AG08396 (cell line): ENCODE measurements at places on chromosomes 3 and 15.
A peak's percentile ranks its signal among the peaks of the same experiment; 100 is the strongest.

- DNase-seq = no peak
These were observed 21.9 kb upstream of the LIPC start for GRCh38 chr15:58409861-58410260.

- DNase-seq = no peak
These were observed 49.6 kb upstream of the AADACL2 start for GRCh38 chr3:151684094-151684493.

- DNase-seq = no peak
These were observed 380.7 kb downstream of the NLGN1 start for GRCh38 chr3:173778251-173778650.

GRCh38 chr3:42118762-42119361, 27.7 kb downstream of the TRAK1 start:
- DNase-seq = no peak

GRCh38 chr3:15161133-15161532, 44.9 kb upstream of the CAPN7 start:
- peak; percentile 14 for DNase-seq

GRCh38 chr3:194996746-194997145, 274.2 kb downstream of the XXYLT1 start:
- no peak for DNase-seq

GRCh38 chr3:115785782-115786181, 162.5 kb downstream of the GAP43 start:
- DNase-seq = no peak

DNA sequence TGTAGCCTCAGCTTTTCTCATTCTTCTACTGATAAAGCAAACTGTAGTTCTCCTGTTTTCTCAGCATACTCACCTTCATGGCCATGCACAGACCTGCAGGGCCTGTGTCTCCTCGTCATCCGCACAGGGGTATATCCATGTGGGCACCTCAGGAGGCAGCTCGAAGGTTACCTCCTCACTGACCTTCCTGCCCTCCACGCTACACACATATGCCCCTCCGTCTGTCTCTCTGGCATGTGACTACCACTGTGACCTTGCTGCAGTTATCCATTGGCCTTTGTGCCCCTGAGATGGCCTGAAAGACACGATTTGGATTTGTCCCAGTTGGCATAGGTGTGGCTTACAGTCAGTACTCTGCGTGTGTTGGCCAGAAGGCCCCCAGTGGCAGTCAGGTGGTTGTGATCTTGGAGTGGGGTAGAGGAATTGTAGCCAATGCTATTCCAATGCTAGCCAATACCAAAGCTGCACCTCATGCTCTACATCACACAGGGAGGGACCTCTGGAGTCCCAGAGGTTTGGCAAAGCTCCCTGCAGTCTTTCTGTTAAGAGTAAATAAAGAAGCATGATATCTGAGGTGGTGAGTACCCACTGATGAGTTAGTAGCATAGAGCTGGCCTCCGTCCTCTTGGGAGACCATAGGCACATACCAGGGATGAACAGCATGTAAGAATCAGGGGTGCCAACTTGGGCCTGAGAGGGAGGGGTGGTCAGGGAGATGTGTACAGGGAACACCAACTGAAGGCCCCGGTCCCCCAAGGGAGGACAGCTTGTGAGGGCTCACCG, 143.4 kb downstream of the EEFSEC start:
- DNase-seq = no peak

DNA sequence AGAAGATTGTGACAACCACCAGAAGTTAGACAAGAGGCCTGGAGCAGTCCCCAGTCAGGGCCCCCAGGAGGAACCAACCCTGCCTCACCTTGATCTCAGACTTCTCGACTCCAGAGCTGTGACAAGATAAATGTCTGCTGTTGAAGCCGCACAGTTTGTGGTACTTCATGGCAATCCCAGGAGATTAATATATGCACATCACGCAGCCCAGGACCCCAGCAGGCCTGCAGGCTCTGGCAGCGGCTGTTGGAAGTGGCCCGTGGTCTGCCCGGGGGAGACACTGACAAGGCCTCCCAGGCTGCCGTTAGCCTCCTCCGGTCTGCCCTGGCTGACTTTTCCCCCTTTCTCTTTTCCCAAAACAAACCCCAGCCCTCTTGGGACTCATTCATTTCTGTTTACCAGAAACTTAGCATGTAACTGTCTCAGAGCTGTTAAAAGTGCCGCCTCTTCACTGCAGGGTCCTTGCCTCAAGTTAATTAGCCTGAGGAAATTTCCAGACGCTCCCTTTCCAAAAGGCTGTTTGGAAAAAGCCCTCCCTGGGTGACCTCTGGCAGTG, 183.5 kb upstream of the LYSMD4 start:
- no peak for DNase-seq

- no peak for DNase-seq
These were observed 32.7 kb upstream of the ZBTB38 start for GRCh38 chr3:141335531-141336061.

GRCh38 chr3:141000027-141000663, 51.0 kb upstream of the SPSB4 start:
- DNase-seq = peak; percentile 59

DNA sequence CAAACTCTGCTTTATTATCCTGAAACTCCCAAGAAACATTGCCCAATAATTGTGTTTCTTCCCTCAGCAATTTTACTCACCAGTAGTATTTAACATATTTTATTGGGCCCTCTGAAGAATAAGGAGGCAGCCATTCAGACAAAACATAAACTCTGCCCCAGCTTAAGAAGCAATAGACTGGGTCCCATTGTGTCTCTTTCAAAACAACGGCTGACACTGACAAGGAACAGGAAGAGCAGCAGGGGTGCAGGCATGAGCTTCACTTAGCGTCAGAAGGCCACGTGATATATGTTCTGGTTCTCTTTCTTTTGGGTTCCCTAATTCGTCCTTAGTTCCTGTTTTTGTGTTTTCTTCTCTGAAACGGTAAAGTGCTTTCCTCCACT, 242.3 kb downstream of the FHIT start:
- no peak for DNase-seq

DNA sequence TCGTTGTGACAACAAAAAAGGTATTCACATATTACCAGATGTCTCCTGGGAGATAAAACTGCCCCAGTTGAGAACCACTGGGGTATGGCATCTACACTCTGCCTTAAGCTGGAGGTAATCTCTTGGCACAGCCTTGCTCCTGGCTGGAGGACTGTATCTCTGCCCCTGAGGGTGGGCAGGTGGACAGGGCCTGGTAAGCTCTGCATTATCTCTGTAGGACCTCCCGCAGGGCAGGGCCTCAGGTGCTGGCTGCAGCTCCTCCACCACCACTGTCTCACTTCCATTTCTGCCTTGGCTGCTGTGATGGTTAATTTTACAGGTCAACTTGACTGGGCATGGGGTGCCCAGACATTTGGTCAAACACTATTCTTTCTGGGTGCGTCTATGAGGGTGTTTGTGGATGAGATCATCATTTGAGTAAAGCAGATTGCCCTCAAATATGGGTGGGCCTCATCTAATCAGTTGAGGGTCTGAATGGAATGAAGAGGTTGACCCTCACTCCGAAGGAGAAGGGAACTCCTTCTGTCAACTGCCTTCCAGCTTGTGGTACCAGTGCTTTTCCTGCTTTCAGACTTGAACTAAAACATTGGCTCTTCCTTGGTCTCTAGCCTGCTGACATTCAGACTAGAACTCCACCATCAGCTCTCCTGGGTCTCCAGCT, 9.8 kb upstream of the RHCG start:
- no peak for DNase-seq

DNA sequence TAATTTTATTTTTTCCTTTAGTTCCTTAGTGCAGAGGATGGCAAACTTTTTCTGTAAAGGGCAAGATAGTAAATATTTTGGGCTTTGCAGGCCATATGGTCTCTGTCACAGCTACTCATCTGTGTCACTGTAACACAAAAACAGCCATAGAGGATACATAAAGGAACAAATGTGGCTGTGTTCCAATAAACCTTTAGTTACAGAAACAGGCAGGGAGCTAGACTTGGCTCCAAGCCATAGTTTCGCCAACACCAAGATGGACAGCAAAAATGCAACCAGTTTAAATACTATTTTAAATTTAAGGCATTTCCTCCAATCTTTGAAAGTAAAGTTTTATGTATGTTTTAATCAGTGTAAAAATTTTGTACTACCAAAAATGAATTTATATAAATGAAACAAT, 753.4 kb downstream of the FHIT start:
- DNase-seq = no peak

- DNase-seq = peak; percentile 78
These were observed 458 bp downstream of the MCF2L2 start for GRCh38 chr3:183427876-183428446.

GRCh38 chr3:37526511-37526910, 335.2 kb upstream of the CTDSPL start:
- peak; percentile 60 for DNase-seq

GRCh38 chr3:148329481-148330235, 368.0 kb upstream of the AGTR1 start:
- no peak for DNase-seq

DNA sequence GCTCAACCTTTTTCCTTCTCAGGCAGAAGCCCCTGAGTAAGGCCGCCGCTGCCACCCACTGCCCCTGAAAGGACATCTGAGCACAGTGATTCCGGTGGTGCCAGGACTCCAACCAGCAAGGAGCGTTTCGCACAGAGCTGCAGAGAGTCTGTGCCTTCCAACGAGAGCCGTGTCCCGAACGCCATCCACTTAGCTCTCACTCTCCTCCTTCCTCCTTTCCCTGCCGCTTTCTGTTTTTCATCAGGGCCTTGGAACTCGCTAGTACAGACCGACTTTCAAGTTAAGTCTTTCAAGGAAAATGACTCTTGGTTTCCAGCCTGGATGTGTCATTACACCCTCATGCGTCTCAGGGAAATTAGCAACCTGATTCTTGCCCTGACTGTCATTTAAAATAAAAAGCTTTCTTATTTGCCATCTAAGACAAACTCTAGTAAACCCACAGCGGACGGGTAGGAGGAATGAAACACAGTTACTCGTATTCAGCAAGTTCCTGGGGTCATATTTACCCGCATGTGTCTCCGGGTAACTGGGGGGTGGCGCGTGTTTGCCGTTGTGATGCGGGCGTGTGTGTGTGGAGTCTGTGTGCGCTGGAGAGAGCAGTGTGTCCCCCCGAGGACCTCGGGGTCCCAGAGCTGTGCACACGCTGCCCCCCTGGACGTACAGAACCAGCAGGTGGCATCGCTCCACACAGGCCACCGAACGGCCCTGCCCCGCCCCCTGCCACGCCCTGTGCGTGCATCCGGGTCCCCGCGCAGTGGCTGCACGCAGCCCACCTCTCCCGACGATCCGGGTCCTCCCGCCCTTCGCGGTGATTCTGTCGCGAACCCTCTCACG, 30.4 kb upstream of the ALDH1A3 start:
- DNase-seq = peak; percentile 56

DNA sequence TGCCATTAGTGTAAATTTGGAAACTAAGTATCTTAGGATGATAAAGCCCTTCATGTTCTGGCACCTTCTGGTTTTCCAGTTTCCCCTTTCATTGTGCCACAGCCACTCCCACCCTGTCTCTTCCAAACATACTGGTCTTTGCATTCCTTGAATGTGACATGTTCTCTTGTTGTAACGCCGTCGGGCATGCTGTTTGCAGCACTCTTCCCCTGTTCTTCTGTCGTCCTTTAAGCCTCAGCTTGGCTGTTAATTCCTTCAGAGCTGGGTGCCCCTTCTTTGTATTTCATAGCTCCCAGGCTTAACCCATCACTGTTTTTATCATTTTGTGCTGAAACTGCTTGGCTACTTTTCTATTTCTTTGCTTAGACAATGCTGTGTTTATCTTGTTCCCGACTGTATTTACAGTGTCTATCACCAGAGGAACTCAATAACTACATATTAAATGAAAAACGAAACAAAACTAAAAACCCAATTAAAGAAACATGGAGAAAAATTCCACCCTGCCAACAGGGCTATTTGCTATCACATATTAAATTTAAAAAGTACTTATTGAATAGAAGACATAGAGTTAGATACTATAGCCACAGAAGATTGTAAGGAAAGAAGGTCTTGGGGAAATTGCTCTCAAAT, 95.4 kb upstream of the KCNAB1 start:
- DNase-seq = peak; percentile 31

DNA sequence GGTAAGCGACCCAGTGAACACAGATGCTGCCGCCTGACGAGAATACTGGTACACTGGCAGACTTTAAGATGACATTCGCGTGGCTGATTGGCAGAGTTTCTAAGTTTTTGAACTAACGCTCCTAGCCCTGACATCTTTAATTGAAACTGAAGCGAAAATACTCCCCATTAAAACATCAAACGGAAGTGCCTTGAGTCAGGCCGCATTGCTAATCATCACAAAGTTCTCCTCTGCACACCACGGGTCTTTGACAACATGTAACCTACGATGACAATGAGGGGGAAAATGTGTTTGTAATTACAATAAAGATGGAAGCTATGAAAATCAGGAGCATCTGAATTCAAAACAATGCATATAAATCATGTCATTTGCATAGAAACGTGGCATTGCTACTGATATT, 44.5 kb downstream of the ATP13A4 start:
- DNase-seq = no peak

GRCh38 chr15:48940508-48940907, 23.2 kb downstream of the SHC4 start:
- DNase-seq = peak; percentile 59

DNA sequence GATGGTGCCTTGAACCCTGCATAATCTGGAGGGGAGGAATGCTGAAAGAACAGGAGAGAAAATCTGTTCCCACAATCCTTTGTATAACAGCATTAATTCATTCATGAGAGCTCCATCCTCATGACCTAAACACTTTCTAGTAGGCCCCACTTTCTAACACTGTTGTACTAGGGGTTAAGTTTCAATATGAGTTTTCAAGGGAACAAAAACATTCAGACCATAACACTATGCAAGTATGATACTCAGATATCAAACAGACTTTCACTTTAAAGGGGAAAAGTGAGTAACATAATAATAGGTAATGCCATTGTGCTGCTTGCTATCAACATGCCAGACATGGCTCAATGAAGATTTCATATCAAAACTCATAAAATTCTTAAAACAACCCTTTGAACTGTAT, 32.4 kb upstream of the PLSCR2 start:
- no peak for DNase-seq

GRCh38 chr3:25103391-25103790, 324.7 kb upstream of the RARB start:
- no peak for DNase-seq

GRCh38 chr15:77416148-77416455, 3.8 kb downstream of the PEAK1 start:
- peak; percentile 24 for DNase-seq
